Epithelial cell of proximal tubule (primary cell): ENCODE measurements at places on chromosomes 11 and 22. TPM values are rescaled to one million over a fixed set of nuclear protein-coding genes. Genes with fewer than 3 reads are reported as not detected.

DNA sequence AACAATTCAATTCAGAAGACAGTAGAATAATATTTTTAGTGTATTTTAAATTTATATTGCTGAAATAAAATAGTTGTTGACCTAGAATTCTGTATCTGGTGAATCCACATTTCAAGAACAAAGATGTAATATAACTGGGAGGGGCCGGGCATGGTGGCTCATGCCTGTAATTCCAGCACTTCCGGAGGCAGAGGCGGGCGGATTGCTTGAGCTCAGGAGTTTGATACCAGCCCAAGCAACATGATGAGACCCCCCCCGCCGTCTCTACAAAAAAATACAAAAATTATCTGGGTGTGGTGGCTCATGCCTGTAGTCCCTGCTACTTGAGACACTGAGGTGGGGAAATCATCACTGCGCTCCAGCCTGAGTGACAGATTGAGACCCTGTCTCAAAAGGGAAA, 72.6 kb downstream of the CD82 start:
- no peak for DNase-seq

TIRAP gene
- 2.3 and 3.8 TPM in 2 replicates for total RNA-seq

HEPN1 gene
- total RNA-seq, result not detected in 2 replicates

GRCh38 chr11:33045551-33046255, 6.3 kb downstream of the TCP11L1 start:
- no peak for DNase-seq

TCN2 gene
- total RNA-seq, result 6.9 and 9.0 TPM in 2 replicates

SNX32 gene
- 2.1 TPM in 1 of 2 replicates, not detected in the other for total RNA-seq

GRCh38 chr11:44137057-44137456, 41.6 kb downstream of the EXT2 start:
- no peak for DNase-seq

KRTAP5-7 gene
- not detected in 2 replicates for total RNA-seq

LGALS12 gene
- 0.07 TPM in 1 of 2 replicates, not detected in the other for total RNA-seq

C22orf42 gene
- not detected in 2 replicates for total RNA-seq

GRCh38 chr11:70495351-70496310, 97.3 kb downstream of the CTTN start:
- no peak for DNase-seq

GRCh38 chr11:44939673-44940395, 10.8 kb downstream of the TP53I11 start:
- DNase-seq, result no peak

GRCh38 chr22:20008221-20008995, 8.2 kb downstream of the ARVCF start:
- DNase-seq, result no peak

GRCh38 chr11:95541715-95542114, 247.9 kb downstream of the FAM76B start:
- no peak for DNase-seq

DNA sequence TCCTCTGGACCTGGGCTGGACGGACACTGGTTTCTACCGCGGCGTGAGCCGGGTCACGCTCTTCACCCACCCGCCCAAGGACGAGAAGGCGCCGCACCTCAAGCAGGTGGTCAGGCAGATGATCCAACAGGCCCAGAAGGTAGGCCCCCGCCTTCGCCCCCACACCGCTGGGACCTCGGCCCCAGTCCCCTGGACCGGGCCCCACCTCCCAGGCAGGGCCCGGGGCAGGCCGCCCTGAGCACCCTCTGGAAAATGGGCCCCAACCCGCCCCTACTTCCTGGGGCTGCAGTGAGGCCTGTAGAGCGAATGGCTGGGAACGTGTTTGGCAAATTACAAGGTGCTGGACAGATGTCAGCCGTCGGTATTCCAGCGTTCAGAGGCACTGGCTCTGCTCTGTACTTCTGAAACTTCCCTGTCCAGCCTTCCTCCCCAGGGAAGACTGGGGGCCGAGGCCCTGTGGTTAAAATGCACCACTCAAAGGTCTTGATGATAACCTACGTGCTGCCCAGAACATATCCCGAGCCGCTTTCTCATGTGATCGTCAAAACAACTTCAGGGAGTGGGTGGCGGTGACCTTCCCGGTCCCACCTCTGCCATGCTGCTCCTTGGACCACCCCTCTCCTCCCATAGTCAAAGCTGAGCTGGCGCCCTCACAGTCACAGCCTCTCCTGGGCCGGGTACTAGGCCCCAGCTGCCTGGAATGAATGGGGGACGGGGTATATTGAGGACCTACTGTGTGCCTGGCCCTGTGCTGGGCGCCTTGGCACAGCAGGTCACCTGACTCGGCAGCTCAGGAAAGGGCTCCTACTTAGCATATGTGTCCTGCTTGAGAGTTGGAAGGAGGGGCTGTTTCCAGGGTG, 869 bp downstream of the FAM83F start:
- no peak for DNase-seq

- DNase-seq, result no peak
These were observed 37.6 kb downstream of the RIBC2 start for GRCh38 chr22:45450921-45451651.

GRCh38 chr11:69333149-69333710, 39.3 kb downstream of the MYEOV start:
- no peak for DNase-seq

DNA sequence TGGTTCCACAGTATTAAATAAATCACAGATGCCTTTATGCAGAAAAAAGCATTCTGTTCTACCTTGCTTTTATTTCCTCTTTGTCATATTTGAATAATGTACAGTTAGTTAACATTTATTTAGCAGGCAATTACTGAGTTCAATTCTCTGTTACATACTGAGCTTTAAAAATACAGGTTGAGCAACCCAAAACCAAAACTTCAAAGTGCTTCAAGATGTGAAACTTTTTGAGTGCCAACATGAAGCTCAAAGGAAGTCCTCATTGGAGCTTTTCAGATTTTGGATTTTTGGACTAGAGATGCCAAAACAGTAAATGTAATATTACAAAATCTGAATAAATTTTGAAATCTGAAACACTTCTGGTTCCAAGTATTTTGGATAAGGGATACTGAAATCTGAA, 54.1 kb downstream of the PDHX start:
- no peak for DNase-seq

DNA sequence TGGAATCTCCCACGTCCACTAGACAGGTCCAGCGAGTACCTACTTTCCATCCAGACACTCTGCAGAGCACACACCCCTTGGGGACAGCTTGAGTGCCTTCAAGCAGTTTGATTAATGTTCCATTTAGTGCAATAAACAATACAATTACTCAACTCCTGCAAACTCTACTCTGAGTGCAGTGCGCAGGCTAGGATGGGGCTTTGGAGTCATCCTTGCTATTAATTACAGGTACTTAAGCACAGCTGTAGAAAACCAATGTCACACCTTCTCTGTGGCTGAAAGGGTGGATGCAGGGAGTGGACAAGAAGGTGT, 82.6 kb downstream of the MN1 start:
- DNase-seq, result no peak

ZNHIT2 gene
- total RNA-seq, result 31.9 and 37.1 TPM in 2 replicates

DNA sequence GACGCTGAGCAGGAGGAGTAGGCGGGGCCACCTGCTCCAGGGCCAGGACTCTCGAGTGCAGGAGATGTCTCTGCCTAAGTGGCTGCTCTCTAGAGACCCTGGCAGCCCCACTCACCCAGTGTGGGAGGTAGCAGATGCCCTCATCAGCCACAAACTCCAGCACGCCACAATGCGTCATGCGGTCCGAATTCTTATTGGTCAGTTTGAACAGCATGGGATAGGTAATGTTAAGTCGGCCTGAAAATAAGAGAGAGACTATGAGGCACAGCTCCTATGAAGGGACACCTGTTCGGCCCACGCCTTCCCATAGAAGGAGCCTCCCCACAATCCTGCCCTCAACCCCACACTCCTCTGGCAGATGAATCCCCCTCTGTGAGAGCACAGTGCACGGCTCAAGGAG, 7.4 kb downstream of the UFD1 start:
- no peak for DNase-seq

- DNase-seq, result no peak
These were observed 13.5 kb downstream of the MOB2 start for GRCh38 chr11:1473011-1473628.

GRCh38 chr22:37639070-37639760, at the start of gene SH3BP1:
Gene SH3BP1, plus strand, starts transcription at chr22:37639669. Its CDS starts 119 bp downstream, at chr22:37639788.
- DNase-seq, result no peak

GRCh38 chr11:17812091-17812864, 77.7 kb downstream of the KCNC1 start:
- DNase-seq, result no peak

- DNase-seq, result no peak
These were observed 397.0 kb downstream of the NTM start for GRCh38 chr11:131767421-131767820.

DNA sequence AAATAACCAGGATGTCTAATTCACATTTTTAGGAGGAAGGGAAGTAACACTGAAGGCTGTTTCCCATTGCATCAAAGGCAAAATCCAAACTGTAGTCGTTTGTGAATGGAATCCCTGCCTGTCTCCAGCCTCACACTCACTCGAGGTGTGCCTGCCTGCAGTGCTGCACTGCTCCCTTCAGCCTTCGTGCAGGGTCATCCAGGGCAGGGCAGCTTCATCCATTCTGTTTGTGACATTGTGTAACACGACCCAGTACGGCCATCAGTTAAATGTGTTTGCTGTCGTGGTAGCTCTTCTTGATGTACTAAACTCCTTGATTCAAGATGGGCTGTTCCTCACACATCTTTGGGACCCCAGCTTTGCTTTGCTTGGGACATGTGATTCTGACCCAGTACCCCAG, 34.3 kb downstream of the LDLRAD3 start:
- DNase-seq, result no peak

DNA sequence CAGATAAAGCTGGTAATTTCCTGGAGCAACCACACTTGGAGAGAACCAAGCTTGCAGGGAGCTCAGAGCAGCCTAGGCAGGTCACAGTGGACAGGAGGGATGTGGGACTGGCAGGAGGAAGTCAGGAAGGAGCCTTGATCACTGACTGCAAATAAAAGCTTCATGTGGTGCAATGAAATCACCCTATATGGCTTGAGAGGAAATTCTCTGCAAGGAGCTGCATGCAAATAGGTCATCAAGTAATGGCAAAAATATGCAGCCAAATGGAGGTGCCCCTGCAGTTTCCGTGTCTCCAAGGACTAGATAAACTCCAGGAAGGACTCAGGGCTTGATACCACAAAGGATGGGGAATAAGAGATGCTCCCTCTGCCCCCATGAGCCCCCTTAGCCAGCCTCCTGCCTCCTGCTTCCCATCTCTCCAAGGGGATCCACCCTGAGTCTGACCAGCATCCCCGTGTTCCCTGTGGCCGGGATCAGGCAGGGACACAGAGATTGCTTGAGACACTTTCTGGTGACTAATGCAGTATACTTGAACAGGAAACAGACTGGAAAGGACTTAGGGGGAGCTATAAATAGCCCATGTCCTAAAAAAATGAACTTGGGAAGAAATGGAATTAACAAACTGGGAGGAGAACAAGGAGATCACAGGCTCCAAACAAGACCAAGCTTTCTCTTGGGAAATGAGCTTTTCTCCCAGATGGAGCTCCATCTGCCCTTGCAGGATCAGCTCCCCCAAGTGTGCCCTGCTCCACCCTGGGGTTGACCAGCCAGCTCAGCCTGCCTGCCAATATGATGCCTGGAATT, 23.9 kb upstream of the MICAL2 start:
- DNase-seq, result peak; percentile 84

CEP57 gene
- total RNA-seq, result 41.0 and 46.1 TPM in 2 replicates

GRCh38 chr22:30668386-30668710, 673 bp upstream of the DUSP18 start:
- DNase-seq, result no peak

- no peak for DNase-seq
These were observed 189.6 kb upstream of the CCDC90B start for GRCh38 chr11:83475760-83476159.

- DNase-seq, result no peak
These were observed 124.2 kb downstream of the NCAM1 start for GRCh38 chr11:113085446-113085845.

GRCh38 chr11:118605116-118605867, 2.1 kb upstream of the PHLDB1 start:
- no peak for DNase-seq

XKR3 gene
- not detected in 2 replicates for total RNA-seq

DNA sequence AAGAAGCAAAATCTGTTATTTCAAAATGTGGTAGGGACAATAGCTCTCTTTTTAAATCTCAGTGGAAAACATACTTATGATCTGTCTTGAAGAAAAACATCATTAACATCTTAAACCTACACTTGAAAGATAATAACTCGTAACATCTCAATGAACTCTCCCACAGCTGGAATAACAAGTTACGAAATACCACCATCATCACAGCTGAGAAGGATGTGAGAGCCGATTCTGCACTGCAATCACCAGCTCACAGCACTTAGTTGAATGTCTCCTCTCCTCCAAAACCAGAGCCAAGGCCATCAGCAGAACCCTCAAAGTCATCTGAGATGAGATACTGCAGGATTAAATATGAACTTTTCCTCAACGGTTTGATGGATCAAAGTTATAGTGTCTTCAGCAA, 124.3 kb downstream of the ARHGAP20 start:
- no peak for DNase-seq

GRCh38 chr11:65947133-65947532, 1.9 kb downstream of the TSGA10IP start:
- DNase-seq, result no peak

DNA sequence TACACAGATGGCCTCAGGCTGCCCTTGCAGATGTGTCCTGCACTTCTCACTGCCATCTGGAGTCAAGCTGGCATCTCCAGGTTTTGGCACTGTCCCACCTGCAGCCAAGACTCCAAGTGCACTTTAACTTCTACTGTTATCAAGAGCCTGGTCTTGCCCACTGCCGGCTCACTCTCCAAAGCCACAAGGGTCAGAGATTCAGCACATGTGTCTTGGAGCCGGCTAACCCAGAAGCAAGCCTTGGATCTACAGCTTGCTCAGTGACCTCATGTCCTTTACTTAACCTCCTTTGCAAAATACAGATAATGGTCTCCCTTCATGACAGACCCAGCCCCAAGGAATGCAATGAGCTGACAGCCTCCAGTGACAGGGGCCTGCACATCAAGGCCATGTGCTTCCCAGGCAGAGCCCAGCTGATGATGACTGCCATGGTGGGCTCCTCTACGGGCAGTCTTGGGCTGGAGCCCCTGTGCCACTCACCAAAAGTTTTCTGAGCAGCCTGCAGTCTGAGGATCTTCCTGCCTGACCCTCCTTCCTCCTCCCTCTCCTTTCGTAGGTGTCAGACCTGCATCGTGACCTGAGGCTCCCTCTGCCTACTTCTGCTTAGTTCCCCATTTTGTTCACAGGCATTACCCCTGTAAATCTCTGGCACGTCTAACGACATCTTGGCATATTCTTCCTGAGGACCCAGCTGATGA, 9.0 kb downstream of the TP53AIP1 start:
- no peak for DNase-seq

FOLH1 gene
- not detected in 2 replicates for total RNA-seq

GRCh38 chr11:114040706-114041211, 18.8 kb upstream of the ZBTB16 start:
- no peak for DNase-seq

DNA sequence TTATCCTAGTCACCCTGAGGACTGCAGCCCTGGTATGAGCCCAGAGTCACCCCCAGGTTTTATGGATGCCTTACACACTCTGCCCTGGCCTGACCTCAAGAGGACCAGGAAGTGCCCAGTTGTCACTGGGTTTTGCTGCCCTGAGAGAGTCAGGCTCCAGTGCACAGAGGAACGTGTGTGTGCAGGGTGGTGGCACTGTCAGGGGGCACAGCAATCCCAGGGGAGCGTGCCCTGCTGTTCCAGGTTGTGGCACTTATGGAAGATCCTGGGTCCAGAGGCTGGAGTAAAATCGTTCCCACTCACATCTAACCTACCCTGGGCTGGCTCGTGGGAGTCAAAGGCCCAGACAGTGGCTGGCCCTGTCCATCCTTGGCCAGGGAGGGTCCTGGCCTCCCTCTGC, 7.6 kb downstream of the APOBEC3A start:
- DNase-seq, result no peak

SERPING1 gene
- 1.8 and 49.8 TPM in 2 replicates for total RNA-seq
